NCI-H1930 (cell line): ENCODE measurements at places on chromosomes 1 and 21.

GRCh38 chr1:156286061-156286460 is 1.9 kb downstream of the TMEM79 start:
- no peak for DNase-seq

GRCh38 chr1:117512728-117513321 is 93.0 kb upstream of the TENT5C start:
- DNase-seq, result no peak

- peak; percentile 65 for DNase-seq
Observed at GRCh38 chr1:26959722-26960624, at the start of gene KDF1. Gene KDF1 (minus strand): TSS chr1:26960468. CDS start chr1:26952380, 8,088 bp downstream.

GRCh38 chr1:84347932-84348555 is 46.5 kb downstream of the SAMD13 start:
- no peak for DNase-seq

- no peak for DNase-seq
Observed at GRCh38 chr1:184409011-184409410, 22.2 kb downstream of the C1orf21 start.

- no peak for DNase-seq
Observed at GRCh38 chr21:31909153-31910073, 36.6 kb downstream of the HUNK start.
